ENCODE measurements at places on chromosomes 6 and 20.
A peak's percentile ranks its signal among the peaks of the same experiment; 100 is the strongest.

DNA sequence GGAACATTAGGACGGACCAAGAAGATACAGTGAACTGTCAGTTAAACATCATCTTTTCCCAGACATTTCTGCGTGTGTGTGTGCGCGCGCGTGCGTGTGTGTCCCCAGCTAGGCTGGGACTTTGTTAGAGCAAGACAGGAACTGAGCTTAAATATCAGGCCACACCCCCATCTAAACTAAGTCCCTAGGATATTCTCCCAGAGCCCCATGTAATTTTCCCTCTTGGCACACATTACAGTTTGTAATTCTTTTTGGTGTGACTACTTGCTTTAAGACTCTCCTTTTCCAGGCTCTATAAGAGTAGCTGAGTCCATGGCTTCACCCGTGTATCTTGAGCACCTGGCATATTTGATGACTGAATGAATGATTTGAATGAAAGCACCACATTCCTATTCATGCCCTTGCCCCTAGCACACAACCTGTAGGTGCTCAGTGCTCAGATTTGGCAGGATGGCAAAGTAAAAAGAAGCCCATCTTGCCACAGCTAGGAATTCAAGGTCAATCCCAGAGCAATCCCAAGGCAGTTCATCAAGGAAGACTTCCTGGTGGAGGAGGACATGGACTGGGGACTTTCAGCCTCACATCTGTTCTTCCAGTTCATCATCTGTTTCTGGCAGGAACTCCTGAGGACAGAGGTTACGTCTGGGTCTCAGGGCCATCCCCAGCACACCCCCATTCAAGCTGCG lies 69.2 kb downstream of the MRPL14 start:
- DNase-seq = no peak

- DNase-seq = peak; percentile 4
Observed at GRCh38 chr6:127547215-127547614, 28.1 kb upstream of the MTCL3 start.

GRCh38 chr20:53788253-53789022 lies 194.8 kb upstream of the ZNF217 start:
- DNase-seq = no peak

DNA sequence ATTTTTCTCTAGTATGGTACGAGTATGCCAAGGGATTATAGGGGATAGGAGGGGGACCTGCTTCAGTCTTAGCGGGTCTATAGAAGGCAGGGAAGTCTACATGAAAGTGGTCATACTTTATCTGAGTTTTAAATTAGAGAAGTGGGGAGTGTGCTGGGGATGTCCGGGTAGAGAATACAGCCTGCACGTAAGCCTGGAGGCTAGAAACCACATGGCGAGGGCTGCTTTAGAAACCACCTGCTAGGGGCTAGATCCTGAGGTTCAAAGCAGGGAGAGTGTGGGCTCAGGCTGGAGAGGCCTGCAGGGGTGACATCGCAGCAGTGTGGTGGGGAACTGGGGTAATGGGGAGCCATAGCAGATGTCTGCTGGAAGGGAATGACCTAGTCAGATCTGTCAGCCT lies 85.2 kb downstream of the VEGFA start:
- no peak for DNase-seq

DNA sequence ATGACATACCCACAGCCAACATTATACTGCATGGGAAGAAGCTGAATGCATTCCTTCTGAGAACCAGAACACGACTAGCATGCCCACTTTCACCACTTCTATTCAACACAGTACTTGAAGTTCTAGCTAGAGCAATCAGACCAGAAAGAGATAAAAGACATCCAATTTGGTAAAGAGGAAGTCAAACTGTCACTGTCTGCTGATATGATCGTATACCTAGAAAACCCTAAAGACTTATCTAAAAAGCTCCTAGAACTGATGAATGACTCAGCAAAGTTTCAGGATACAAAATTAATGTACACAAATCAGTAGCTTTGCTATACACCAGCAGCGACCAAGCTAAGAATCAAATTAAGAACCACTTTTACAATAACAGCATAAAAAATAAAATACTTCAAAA lies 60.5 kb downstream of the EYS start:
- no peak for DNase-seq

- DNase-seq = no peak
Observed at GRCh38 chr6:88677356-88677755, 286.1 kb downstream of the RNGTT start.

- no peak for DNase-seq
Observed at GRCh38 chr20:16311756-16312155, 261.5 kb downstream of the KIF16B start.

DNA sequence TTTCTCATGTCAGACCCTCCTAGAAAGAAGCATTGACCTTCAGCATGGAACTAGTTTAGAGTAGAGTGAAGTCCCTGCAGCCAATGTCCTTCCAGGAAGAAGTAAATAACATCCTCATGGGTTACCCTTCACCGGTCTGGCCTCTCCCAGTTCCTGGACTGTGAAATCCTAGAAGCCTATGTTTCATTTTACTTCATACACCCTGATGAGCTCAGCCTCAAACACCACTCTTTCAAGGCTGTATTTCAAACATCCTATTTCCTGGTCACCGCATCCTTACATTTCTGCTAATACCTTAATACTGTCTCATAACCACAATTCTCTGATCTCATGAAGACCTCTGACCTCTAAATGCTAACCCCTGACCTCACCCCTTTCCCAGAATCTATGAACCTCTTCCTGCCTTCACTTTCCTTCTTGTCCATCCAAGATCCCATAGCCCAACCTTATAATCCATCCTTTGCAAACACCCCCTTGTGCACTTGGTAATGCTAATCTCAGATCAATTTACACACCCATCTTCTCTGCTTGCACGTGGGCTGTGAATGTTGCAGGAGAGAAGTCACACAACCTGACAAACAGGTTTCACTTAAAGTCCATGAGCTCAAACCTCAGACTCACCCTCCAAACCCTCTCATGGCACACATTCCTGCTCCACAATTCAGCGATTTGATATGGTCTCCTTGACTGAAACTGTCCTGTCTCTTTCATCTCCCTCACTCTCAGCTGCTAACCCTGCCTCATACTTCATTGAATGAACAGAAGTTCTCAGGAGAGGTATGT lies 30.2 kb downstream of the SLC2A10 start:
- no peak for DNase-seq

DNA sequence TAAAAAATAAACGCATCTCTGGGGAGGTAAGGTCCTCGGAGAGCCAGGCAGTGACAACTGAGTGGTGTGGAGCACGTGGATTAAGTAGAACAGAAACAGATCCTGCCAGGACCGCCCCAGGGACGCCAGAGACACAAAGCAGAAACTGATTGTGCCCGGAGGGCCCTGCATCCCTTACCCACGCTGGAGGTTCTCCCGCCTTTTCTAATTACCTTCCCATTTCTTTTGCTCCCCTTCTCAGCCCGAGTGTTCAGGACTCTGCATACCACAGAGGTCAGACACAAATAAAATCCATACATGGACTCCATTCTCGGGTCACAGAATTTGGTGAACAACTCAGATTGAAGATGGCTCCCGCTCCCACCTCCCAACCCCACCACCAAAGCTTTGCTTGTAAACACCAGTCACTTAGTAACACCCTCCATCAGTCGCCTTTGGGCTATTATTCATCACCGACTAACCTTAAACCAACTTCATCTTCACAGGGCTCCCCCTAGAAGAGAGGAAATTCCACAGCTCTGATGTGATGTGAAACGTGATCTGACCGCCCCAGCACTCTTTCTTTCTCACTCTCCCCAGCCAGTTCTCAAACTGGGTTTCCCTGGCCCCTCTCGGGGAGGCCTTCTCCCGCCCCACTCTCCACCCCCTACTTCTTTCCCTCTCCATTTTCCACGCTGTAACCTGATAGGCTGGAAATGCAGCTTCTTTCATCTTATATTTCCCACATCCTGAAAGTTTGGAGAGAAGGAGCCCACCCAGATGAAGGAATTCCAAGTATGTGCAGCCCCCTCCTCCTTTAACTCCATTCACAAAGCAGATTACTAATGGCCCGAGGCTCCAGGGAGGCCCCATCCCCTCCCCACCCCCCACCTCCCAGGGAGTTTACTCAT lies 32.5 kb upstream of the PIM1 start:
- no peak for DNase-seq

DNA sequence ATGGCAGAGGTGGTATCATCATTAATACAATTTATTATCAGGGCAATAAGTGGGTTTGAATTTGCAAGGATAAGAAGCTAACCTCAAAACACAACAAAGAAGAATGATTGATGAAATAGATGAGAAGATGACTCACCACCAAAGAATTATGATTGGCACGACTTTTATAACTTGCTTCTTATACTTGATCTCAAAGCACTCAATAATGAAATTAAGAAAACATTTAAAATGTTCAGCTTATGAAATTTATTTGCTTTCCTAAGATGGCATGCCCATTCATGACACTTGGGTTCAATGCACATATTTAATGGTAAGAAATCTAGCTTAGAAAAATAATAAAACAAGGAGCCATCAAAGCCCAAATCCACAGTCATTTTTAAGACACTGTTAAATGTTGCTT lies 477.5 kb downstream of the GJA1 start:
- DNase-seq = no peak

GRCh38 chr6:151071295-151071694 lies 168.5 kb upstream of the AKAP12 start:
- no peak for DNase-seq

GRCh38 chr6:35480176-35480575 lies 12.0 kb downstream of the RPL10A start:
- DNase-seq = no peak

- no peak for DNase-seq
Observed at GRCh38 chr6:152952866-152953509, 29.9 kb downstream of the FBXO5 start.

DNA sequence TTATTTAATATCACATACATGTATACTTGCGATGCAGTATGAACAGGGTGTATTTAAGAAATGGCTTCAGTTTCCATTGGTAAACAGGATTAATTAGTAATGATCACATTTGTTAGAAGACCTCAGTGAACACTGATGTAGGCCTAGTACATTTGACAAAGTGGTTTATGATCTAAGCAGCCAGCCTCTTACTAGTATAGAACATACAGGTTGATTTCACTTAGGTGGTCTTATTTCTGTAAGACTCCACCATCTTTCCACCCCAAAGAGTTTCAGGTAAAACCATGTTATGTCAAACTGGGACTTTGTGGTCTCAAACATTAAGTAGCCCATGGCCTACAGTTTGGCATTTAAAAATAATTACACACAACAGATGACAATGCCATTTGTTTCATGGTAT lies 20.2 kb upstream of the MRPS10 start:
- no peak for DNase-seq

DNA sequence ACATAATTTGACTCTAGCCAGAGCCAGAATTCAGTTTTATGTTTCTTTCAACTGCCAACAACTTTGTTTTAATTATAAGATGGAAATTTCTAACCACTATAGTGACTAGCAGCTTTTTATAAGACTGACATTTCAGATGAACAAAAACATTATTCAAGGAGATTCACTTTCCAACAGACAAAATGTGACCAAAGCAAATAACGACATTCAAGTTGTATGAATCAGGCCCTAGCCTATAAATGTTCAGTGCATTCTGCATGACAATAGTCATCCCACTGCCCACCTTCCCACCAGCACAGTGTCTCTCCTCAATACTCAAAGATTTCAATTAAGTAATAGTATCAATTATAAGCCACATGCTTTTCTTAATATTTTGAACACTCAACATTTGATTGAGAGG lies 200.7 kb downstream of the KHDC1L start:
- DNase-seq = no peak

DNA sequence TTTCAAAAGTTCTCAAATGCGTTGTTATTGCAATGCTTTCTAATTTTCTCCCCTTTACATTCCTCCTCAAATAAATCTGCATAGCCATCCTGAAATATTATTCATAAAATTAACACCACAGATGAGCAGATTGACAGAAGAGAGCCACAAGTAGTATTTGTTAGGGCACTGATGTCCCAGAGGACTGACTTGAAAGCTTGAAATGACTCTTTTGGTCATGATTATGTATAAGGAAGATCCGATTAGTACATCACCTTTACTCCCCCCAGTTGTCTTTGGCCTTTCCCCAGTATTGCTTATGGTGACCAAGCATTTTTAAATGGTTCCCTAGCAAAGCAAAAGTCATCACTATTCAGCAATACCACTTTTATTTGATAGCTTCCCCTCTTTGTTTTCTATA lies 187.6 kb downstream of the ADAT2 start:
- DNase-seq = no peak

DNA sequence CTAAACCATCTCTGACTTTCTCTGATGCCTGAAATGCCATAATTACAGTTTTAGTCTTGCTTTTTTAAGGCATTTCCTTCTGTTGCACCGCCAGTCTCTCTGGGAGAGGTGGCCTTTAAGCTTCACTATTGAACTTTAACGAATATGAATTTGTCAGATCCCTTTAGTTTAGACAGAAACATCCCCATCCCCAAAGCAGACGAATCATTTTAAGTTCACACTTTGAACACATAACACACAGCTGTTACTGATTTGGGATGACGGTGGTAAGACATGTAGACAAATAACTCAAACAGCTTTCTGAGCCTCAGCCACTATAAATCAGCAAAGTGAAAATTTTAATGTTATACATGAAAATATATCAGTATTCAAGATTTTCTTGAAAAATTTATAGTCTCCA lies 7.2 kb upstream of the IPCEF1 start:
- DNase-seq = no peak

All from T-cell (primary cell).